ENCODE measurements at places on chromosomes 6 and 20. TPM values are rescaled to one million over a fixed set of nuclear protein-coding genes. Genes with fewer than 3 reads are reported as not detected.

GRCh38 chr6:30615219-30615957 is 1.7 kb downstream of the PPP1R10 start:
- no peak for DNase-seq

The HLA-DOA gene
- total RNA-seq: 0.82 TPM

- DNase-seq: no peak
Measured at GRCh38 chr20:50577175-50578018, 67.2 kb downstream of the PTPN1 start.

The RUNX2 gene
- total RNA-seq: 0.41 TPM

- no peak for DNase-seq
Measured at GRCh38 chr6:57423468-57423867, 106.0 kb downstream of the PRIM2 start.

The SPDEF gene
- not detected for total RNA-seq

The TGM3 gene
- total RNA-seq: not detected
